Iris pigment epithelial cell (primary cell): ENCODE measurements at places on chromosomes 6 and 20.

GRCh38 chr6:4078691-4079471, at the start of gene FAM217A:
FAM217A (minus strand) TSS chr6:4079137; CDS start chr6:4077414, 1,723 bp downstream.
- DNase-seq = no peak

DNA sequence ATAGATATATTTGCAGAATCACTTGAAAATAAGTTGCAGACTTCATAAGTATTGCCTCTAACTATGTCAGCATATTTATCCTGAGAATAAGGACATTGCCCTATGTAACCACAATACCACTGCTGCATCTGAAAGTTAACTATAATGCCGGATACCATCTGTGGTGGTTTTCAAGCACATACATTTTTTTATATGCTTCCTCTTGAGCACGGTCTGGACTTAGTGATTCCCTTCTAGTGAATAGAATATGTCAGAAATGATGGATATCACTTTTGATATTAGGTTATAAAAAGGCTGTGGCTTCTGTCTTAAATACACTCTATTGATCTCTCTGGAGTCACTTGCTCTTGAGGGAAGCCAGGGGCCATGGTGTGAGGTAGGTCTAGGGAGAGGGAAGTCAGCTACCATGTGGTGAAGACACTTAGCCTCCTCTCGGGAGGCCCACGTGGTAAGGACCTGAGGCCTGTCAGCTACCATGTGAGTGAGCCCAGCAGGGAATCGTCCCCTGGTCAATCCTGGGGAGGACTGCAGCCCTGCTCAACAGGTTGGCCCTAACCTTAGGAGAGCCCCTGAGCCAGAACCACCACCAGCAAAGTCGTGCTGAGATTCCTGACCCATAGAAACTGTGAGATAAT, 57.5 kb downstream of the CCDC170 start:
- DNase-seq = no peak

DNA sequence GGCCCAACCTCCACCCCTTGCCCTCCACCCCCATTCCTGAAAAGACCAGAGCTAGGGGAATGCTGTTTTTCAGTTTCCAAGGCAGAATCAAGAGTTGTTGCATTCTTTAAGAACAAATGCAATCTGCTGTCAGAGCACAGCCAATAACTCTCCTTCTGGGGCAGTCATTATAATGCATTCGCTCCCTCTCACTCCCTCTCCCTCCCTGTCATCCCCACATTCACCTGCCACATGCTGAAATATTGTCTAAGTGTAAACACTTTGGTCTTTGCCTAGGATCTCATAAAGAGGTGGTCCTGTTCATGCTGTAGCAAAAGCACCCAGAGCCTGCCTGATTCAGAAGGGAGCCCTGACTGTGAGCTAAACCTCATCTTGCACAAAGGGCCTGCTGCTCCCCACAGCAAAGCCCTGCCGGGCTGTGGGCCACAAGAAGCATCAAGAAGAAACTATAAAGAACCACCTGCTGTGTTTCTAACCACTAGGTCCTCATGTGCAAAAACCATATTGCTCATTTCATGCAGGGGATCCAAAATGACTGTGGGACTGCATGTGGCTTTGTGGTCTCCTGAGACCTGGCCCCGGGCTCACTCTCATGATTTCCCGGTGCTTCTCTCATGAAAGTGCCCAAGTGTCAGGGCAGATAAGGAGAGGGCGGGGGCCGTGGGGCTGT, 85.6 kb downstream of the GPR6 start:
- DNase-seq = no peak

DNA sequence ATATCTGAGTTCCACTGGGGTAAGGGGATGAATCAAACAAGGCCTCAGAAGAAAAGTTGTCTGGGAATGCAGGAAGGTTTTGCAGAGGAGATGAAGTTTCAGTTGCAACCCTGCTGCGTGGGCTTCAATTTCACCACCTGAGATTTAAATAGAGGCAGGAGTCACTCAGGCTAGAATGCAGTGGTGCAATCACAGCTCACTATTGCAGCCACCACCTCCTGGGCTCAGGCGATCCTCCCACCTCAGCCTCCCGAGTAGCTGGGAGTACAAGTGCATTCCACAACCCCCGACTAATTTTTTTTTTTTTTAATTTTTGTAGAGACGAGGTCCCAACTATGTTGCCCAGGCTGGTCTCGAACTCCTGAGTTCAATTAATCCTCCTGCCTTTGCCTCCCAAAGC, 1.5 kb upstream of the ZNF165 start:
- no peak for DNase-seq

GRCh38 chr20:21496452-21496851, 17.4 kb downstream of the NKX2-2 start:
- DNase-seq = peak; percentile 26

DNA sequence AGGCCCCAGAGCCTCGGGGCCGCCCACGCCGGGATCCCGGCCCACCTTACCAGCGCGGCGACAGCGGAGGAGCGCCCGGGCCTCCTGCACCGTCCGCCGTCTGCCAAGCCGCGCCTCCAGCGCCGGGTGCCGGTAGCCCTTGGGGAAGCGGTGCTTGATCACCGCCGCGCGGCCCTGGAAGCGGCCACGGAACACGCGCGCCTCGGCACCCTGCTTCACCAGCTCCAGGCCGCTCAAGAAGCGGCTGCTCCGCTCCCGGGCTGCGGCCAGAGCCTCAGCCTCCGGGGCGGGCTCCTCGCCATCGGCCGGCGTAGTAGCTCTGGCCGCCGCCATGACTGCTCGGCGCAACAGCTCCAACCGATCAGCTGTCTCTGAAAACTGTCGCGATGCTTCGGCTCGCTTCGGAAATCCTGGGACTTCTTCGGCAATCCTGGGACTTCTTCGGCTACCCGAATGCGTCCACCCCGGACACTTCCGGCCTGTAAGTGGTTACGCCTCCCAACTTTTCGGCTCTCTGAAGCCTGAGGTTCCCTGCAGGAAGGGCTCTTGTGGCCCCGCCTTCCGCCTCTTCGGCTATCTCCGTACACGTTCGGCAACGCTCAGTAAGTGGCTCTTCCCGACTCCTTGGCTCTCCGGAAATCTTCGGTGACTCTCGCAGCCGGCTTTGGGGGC, at the start of gene TP53RK:
TP53RK (minus strand) TSS at position 363 of the 672 bp plus-strand sequence; CDS start at position 333, 30 bp downstream.
- peak; percentile 100 for DNase-seq

DNA sequence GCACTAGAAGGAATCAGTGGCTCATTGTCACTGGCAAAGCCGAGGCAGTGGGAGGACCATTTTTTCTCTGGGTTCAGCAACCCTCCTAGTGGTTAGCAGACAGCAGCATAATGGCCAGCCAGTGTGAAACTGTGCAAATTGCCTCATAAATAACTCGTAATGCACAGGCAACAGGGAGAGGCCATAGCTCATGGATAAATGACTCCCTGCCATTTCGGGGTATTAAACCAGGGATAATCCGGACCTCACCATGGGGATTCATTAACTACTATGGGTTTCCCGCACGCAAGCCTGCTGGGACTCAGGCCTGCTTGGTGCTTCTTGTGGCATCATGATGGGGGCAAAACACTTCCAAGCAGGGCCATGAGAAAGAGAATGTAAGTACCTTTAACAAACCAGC, 158.2 kb upstream of the CHD6 start:
- no peak for DNase-seq

- DNase-seq = no peak
These were observed 1.9 kb upstream of the LSM14B start for GRCh38 chr20:62120365-62120762.

- peak; percentile 85 for DNase-seq
These were observed 2.2 kb downstream of the QKI start for GRCh38 chr6:163416557-163417253.

GRCh38 chr6:33856031-33856590, 52.3 kb upstream of the MLN start:
- DNase-seq = no peak
